Vagina (tissue), 2 donors: ENCODE measurements at places on chromosomes 1 and 21. TPM values are rescaled to one million over a fixed set of nuclear protein-coding genes. Genes with fewer than 3 reads are reported as not detected.

DNA sequence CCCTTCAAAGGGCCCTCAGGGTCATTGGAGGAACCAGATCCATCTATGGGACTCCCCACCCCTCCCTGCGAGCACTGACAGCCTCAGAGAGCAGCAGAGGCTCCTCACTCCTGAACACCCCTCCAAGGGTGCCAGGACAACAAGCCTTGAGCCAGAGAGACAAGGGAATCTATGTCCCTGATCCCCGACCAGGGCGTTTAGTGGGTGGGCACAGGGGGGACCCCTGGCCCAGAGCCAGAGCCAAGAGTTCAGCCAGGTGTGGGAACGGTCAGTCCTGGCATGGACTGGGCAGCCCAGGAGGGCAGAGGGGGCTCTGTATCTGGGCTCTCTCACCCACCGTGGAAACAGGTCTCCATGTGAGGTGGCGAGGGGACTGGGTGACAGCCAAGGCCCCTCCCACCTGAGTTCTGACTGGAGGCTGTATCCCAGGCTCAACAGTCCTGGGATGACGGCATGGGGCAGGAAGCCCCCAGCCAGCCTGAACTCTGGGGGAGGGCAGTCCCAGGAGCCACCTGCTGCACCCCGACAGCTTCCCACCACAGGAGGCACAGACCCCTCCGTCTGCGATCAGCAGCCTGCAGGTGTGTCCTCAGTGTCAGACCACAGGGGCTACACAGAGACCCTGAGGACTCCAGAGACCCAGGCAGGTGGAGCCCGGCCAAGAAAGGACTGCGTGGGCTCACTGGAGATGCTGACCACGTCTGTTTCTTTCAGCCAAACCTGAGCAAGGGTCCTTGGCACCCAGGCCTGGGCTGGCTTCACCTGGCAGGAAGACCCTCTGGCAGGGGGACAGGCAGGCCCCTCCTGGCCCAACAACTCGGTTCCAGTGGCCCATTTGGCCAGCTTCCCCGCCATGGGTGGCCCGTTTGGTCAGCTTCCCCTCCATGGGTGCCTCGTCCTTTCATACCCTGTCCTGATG is 11.2 kb upstream of the SRARP start:
- no peak overlapping the region for H3K27ac ChIP-seq
- H3K36me3 ChIP-seq = no peaks in the 10 kb centered on the region
- no peaks in the 10 kb centered on the region for H3K27me3 ChIP-seq
- H3K4me3 ChIP-seq = no peak overlapping the region
- H3K4me1 ChIP-seq = no peaks in the 10 kb centered on the region
- DNase-seq = no peak

The PGLYRP3 gene
- total RNA-seq = 28.7 TPM

GRCh38 chr1:62588000-62588399 is 9.3 kb upstream of the ANGPTL3 start:
- H3K36me3 ChIP-seq = no peaks in the 10 kb centered on the region
- DNase-seq = no peak
- no peak overlapping the region for H3K27ac ChIP-seq
- H3K4me3 ChIP-seq = no peak overlapping the region
- no peaks in the 10 kb centered on the region for H3K4me1 ChIP-seq

DNA sequence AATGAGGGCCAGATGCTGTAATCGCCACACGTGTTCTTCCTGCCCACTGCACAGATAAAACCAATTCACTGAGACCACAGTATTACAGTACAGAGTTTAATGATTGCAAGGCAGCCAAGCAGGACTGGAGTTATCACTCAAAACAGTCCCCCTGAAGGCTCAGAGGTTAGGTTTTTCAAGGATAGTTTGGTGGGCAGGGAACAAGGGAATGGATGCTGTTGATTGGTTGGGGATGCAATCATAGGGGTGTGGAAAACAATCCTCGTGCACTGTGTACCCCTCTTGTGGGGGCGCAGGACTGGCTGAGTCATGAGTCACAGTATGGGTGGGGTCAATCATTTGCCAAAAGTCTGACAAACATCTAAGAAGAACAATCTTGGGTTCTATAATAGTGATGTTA is 12.4 kb upstream of the USP1 start:
- no peak overlapping the region for H3K4me3 ChIP-seq
- H3K27ac ChIP-seq = no peak overlapping the region

DNA sequence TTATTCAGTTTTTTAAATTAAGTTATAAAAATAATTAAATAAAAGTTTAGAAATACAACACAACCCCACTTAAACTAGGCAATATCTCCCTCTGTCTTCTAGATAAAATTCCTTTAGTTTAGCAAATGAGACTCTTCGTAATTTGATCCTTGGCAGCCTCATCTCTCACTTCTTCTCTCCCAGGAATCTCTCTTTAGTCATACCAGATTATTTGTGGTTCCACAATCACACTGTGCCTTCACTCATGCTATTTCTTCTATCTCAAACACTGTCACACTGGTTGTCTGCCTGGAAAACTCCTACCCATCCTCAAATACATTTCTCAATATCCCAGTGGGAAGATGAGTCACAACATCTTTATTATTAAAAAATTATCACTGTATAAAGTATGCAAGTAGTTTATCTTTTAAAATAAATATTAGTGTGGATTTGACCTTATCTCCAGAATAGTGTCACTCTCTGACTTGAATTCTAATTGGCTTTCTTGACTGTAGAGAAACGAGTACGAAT is 195.5 kb downstream of the KCNH1 start:
- H3K36me3 ChIP-seq = no peaks in the 10 kb centered on the region
- no peak overlapping the region for H3K4me3 ChIP-seq
- H3K27ac ChIP-seq = no peak overlapping the region
- DNase-seq = no peak

DNA sequence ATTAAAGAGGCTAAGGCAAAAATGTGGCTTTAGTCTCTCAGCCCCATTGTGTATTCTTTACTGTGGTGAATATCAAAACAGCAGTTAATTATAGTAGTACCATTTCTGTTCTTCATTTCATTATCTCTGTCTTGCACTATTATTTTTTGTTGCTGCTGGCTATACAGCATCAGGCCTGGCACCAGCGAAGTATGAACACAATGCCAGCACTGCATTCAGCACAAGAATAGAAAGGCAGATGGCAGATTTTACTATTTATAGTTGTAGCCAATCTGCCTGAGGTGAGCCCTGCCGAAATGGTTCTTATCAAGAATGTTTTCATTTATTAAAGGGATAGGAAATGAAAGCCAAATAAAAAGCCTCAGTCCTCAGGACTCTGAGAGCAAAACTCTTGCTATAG is 72.1 kb downstream of the GPR52 start:
- no peak overlapping the region for H3K27ac ChIP-seq
- no peaks in the 10 kb centered on the region for H3K4me1 ChIP-seq
- no peaks in the 10 kb centered on the region for H3K36me3 ChIP-seq
- no peak overlapping the region for H3K4me3 ChIP-seq

DNA sequence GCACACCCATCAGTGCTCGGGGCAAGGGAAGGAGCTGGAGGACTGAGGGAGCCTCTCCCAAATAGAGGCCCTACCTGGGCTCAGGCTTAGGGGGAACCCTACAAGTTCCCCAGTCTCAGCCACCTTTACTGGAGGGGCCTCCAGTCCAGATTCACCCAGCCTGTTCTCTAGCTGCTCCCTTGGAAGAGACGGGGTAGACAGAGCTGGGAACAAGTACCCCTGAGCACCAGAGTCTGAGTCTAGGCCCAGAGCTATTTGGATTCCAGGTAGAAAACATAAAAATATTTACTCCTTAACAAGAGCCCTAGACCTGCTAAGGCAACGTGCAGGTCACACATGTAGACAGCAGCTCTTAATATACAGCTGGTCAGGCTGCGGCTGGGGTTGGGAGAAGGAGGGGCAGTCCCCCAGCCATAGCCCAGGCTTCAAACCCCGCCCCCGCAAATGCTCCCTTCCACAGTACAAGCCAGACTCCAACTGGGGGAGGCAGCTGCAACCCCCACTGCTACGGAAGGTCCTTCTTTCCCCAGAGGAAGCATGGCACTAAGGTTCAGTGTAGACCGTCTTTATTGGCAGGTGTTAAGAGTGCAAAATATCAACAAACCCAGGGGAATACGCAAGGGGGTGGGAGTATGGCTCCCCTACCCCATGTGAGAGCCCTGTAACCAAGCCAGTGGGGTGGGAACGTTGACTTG is 8.0 kb downstream of the TENT5B start:
- H3K4me1 ChIP-seq = peaks cover 80% of the 10 kb centered on the region
- peak overlapping the region; percentile 21 for H3K27ac ChIP-seq
- H3K27me3 ChIP-seq = no peaks in the 10 kb centered on the region
- no peak overlapping the region for H3K4me3 ChIP-seq

DNA sequence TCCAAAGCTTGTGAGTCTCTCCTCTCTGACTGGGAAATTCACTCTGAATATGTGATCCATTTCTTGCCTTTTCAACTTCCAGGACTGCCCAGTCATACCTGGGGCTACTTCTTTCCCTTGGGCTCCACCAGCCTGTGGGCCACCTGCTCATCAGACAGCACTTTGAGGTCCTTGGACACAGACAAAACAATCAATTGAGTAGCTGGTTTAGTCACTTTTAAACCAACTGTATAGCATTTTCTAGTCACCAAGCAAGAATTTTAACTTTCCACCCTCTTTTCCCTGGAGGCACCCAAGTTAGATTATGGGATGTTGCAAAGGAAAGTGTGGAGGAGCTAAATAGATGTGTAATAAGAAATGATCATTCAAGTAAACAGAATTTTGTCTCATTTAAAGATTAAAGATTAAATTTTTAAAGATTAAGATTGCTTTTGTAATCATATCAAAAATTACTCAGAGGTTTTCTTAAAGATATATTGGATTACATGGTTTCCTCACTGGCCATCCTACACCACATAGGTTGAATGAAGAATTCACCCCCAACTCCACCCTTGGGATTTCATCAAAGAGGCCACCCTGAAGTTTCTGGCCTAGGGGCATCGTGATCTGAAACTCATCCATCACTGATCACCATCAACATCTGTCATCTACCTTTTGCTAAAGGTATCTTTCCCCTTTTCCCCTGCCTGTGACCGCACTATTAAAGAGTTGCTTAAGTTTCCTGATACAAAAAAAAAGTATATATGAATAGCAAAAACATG is 219.2 kb upstream of the NR5A2 start:
- DNase-seq = no peak
- H3K27ac ChIP-seq = no peak overlapping the region
- no peaks in the 10 kb centered on the region for H3K27me3 ChIP-seq
- no peaks in the 10 kb centered on the region for H3K4me1 ChIP-seq
- no peak overlapping the region for H3K4me3 ChIP-seq
- no peaks in the 10 kb centered on the region for H3K36me3 ChIP-seq

The SGIP1 gene
- 14.0 TPM for total RNA-seq

GRCh38 chr1:3494321-3495308 is 40.1 kb downstream of the ARHGEF16 start:
- no peak overlapping the region for H3K27ac ChIP-seq
- H3K4me1 ChIP-seq = peaks cover 12% of the 10 kb centered on the region
- no peak overlapping the region for H3K4me3 ChIP-seq
- H3K27me3 ChIP-seq = no peaks in the 10 kb centered on the region
- no peak for DNase-seq

DNA sequence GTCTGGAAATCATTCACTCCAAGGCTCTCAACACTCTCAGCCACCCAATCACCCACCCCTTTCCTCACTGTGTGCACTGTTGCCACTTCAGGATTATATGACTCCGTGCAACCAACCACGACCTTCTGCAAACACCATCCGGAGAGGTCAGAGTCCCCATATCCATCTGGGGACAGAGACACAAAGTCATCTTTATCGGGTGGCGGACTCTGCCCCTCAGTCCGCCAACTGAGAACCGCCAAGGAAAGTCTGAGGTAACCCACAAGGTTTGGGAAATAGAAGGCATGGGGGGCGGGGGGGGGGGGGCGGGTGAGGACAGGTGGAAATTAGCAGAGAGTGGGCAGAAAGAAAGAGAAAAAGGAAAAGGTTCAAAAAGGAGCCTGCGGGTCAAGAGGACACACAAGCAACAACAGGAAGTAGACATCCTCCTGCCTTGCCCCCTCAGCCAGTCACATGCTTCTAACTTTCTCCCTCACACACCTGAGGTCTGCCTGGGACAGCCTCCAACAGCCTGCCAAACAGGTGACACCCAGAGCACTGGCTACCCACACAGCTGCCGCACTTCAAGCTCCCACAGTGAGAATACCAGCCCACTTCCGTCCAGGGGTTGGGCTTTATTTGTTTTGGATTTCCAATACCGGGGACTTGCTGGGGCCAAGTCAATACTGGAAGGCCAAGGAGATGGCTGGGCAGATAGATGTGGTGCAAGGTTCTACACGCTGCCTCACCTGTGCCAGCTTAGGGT is 58.1 kb downstream of the SSBP3 start:
- H3K36me3 ChIP-seq = no peaks in the 10 kb centered on the region
- H3K27ac ChIP-seq = no peak overlapping the region
- no peak overlapping the region for H3K4me3 ChIP-seq
- H3K4me1 ChIP-seq = peaks cover 46% of the 10 kb centered on the region
